ENCODE measurements at places on chromosomes 4 and X.

DNA sequence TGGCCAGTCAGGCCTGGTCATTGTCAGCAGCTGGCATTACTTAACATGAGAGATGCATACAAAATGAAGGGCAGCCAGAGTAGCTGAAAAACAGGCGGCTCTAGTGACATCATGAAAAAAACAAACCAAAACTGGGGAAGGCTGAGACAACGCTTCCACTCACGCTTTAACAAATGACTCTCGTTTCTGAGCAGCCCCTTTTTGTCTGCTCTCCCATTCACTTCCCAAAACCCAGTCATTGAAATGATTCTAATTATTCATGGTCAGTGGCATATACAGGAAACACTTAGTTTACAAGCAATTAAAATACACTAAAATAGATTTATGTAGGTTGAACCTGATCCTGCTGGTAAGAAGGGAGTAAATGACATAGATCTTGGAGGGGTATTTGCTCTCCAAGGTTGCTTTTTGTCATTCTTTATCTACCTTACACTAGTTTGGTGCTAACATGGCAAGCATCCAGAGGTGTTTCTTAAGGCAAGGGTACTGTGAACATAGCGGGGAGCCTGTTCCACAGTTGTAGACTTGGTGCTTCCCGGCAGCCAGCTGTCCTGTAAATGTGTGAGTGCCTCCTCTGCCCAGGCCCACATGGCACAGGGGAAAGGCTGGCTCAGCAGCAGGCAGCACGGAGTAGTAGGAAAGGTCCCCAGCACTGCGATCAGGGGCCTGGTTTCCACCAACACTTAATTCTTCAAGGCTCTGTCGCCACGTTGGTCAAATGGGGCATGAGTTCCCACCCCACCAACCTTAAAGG lies 61.2 kb upstream of the CITED1 start:
- DNase-seq: no peak

GRCh38 chr4:134326866-134327265 lies 125.3 kb upstream of the PABPC4L start:
- DNase-seq: no peak

DNA sequence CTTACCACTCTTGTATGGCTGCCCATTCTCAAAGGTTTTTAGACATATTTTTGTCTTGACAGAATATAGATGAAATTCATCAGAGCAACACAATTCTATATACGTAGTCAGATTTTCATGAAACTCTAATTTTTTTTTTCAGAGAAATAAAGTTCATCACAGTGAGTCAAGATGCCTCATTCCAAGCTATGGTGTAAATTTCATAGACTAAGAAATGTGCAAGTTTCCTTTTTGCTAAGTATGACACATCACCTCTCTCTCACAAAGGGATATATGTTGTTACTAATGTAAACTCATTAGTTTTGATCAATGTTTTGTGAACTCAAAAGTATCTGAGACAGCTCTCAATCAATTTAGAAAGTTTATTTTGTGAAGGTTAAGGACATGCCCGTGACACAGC lies 60.4 kb upstream of the ATXN3L start:
- no peak for DNase-seq

DNA sequence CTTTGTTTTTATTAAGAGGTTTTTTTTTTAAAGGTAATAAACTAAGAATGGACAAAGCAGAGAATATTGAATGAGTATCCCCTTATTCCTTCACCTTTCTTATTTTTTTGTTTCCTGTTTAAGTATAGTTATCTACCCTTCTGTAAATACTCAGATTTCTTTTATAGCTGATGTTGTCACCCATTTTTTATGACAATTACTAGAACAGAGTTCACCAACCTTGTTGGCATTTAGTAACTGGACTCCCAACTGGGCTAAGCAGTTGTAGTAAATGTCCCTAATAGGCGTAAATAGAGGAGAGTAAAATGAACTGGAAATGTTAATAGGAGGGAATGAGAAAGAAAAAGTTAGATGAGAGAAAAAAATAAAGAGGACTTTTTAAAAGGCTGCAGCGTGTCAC lies 9.8 kb downstream of the PDLIM5 start:
- no peak for DNase-seq

- DNase-seq: no peak
These were observed 12.5 kb downstream of the RFC1 start for GRCh38 chr4:39353478-39354253.

DNA sequence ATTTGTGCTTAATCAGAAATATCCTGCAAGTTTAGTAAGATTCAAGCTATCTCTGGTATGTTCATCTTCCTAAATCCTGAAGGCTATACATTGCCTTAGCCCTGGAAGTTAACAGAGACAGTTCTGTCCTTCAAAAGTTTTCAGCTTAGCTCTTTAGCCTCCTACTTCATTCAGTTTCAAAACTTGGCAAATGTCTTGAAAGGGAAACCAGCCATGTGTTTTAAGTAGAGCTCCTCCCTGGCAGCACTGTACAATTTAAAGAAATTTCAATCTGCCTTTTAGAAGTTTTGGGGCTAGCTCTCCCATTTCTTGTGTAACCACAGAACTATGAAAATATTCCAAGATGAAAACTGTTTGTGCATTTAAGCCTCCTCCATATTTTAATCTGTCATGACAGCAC lies 47.0 kb downstream of the FANCB start:
- DNase-seq: no peak

GRCh38 chrX:121831601-121832000 lies 784.2 kb downstream of the GLUD2 start:
- DNase-seq: no peak

DNA sequence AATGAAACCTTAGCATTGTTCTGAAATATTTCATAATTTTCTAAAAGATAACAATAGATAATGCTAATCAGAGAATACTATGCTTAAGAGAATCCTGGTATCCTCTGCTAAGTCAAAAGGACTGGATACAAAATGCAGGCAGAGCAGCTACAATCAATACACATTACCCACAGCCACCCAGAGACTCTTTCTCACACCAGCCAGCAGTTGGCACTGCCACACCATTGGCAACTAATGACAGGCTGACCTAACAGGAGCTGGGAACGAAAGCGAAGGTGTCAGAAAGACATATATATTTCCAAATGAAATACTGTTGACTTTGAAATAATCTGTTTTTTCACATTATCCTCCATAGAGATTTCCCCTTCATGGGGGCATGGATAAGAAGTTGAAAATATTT lies 122.6 kb upstream of the PLAC1 start:
- no peak for DNase-seq

DNA sequence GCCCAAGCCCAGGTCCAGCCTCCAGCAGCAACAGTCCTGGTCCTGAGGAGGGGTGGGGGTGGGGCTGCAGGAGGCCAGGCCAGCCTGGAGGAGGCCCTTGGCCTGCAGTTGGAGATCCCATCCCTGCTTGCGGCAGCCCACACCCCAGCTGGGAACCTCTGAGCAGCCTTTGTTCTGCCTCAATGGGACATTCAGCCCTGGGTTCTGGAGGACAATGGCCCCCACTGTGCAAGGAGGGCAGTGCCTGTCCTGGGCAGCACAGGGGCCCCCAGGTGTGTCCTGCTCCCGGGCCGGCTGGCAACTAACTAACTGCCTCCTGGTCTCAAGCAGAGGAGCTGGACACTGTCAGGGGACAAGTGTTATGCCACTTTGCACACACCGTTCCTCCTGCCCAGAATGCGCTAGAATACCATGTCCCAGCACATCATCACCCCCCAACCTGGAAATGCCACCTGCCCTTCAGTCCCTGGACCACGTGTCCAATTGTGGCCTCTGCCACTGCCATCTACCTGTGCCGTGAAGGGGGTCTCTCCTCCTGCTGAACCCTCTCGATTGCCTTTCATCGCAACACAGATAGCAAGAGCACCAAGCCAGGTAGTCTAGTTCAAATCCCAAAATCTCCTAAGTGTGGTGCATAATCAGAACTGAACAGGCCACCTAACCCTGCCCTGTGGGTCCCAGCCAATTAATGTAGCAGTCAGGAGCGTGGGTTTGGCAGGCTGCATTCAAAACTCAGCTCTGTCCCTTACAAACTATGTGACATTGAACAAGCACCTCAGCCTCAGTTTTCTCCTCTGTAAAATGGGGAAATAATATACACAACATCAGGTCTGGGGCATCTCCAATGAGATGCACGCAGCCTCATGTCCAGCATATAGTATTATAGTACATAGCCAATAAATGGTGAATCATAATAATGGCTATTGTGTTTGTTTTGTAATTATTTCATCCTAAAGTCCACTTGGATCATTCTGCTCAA lies 8.8 kb downstream of the PPP2R2C start:
- DNase-seq: no peak

DNA sequence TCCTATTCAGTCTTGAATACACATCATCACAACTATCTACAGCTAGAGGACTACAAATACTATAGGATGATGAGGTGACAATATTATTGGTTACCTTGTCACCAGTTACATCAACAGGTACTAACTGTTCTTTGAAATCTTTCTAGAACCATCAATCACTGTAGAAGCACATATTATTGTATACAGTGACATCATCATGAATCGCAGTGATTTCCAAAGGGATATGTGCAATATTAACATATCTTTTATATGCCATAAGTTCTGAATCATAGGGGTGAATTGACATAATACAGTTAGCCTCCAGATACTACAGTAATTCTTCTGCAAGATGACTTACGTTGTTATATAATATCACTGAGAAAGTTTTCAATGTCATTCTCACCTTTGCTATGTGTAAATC lies 105.2 kb upstream of the HPGD start:
- no peak for DNase-seq

DNA sequence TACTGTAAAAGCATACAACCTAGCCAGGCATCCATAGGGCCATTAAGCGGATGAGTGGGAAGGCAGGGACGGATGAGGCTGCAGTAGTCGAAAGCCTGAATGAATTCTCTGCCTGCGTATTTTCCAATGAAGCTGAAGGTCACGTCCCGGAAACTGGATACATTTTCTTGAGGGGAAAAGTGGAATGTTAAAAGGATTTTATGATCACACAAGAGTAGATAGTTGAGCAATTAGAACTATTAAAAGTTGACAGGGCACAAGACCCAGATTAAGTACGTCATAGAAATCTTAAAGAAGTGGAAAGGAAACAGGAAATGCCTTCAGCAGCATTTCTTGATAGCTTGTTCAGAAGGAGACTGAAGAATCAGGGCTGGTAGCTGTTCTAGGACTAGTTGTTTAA lies 98.3 kb upstream of the CXXC4 start:
- DNase-seq: no peak

GRCh38 chrX:71504346-71504745 lies 28.6 kb upstream of the OGT start:
- DNase-seq: no peak

All from activated CD4-positive, alpha-beta T cell treated with anti-CD3 and anti-CD28 coated beads, Interleukin-2, amount 50 U/mL, for 48 hours (primary cell).